ENCODE measurements at places on chromosomes 12 and 14.

DNA sequence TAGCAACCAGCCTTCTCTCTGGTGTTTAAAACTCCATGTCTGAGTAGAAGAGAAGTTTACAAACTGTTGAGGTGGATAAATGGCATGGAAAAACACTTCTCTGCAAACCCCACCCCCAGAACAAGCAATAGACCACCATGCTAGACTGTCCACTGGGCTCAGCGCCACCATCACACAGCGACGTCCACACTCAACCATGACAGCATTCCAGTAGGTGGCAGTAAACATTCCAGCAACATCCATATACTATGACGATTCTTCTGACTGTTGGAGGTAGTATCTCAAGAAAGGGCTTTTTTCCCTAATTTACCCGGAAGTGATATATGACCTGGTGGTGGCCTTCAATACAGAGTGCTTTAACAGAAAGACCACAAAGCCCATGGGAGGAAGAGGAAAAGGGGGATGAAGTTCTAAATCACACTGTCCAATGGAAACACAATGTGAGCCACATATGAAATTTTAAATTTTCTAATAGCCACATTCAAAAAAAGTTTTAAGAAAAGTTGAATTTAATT is 152.2 kb downstream of the SLC15A4 start:
- DNase-seq: no peak

DNA sequence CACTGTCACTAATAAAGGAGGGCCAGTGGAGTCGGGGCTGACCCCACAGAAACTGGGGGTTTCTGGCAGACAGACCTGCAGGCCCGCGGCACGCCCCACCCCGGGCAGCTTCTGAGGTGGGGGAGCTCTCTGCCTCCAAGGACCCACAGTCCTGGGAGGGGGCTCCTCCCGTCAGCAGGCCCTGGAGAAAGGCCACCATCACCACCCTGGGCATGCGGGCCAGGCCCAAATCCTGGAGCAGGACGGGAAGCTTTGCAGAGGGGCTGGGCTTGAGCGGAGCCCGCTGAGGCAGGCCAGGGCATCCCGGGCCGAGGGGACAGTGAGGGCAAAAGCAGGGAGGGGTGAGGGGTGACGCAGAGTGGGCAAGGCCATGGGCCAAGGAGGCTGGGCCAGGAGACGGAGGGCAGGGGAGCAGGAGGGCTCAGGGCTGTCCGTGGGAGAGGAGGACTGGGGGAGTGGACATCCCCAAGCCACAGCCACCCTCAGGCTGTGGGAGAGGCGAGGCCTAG is 11.1 kb upstream of the GPR132 start:
- no peak for DNase-seq

GRCh38 chr12:46892887-46893286 is 67.1 kb upstream of the SLC38A4 start:
- DNase-seq: no peak

DNA sequence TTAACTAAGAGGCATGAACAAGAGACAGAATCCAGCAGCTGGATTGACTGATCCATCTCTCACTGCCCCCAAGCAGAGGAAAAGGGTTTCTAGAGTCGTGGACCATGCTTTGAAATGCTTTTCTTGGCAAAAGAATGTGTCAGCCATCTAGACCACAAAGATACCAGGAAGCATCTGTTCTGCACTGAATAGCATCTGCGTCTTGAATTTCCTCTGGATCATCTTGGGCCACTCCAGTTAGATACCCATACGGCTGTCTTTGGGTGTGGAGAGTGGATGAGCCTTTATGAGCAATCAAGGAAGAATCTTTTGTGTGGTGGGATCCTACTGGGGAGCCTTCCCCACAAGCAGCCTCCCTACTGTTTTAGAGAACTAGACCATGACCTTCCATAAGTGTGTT is 16.0 kb upstream of the RFX4 start:
- DNase-seq: no peak

GRCh38 chr12:82638324-82638723 is 48.4 kb upstream of the TMTC2 start:
- no peak for DNase-seq

GRCh38 chr12:68263366-68263765 is 10.0 kb upstream of the IL22 start:
- no peak for DNase-seq

- DNase-seq: no peak
These were observed 54.8 kb downstream of the PPFIBP1 start for GRCh38 chr12:27578689-27579372.

DNA sequence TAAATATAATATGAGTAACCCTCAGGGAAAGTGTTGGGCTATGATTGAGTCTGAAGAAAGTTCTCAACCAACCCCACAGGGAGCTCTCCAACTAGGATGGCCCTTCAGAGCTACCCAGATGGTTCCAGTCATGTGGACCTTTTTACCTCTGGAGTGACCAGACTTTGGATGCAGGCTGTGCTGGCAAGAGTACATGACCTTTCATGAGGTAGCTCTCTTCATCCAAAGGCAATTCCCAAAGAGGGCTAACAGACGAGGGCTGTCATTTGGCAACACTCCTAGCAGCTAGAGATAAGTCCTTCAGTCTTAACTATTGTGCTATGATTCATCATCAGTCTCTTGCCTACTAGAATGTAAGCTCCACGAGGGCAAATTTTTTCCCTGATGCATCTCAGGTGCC is 75.4 kb downstream of the DUSP6 start:
- no peak for DNase-seq

GRCh38 chr12:94445662-94446061 is 14.0 kb downstream of the CEP83 start:
- DNase-seq: no peak

DNA sequence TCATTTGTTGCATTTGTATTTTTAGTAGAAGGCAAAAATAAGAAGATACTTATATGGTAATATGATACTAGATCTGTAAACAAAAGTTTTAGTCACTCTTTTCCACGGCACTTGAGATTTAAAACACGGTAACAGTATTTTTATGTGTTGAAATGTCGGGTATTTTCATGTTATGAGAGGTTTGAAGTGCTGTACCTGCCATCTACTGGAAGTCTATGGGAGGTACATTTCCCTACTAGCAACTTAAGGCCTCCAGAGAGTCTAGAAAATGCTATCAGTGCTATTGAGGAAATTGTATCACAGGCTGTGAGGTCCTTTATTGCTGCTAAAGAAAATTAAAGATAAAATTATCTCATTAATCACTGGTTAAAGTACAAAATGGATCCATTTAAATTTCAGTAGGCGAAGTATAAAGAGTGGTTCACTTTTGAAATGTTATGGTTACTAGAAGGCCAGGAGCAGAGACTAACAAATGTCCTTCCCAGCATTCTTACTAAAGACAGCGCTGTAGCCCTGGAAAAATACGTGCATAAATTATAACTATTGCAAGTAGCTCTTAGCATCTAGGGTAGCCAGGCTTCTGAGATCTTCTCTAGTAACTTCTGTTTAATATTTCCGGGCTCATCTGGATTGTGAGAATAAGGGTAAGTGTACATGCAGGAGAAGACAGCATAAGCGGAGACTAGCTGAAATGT is 77.6 kb upstream of the PRKD1 start:
- DNase-seq: peak; percentile 53

DNA sequence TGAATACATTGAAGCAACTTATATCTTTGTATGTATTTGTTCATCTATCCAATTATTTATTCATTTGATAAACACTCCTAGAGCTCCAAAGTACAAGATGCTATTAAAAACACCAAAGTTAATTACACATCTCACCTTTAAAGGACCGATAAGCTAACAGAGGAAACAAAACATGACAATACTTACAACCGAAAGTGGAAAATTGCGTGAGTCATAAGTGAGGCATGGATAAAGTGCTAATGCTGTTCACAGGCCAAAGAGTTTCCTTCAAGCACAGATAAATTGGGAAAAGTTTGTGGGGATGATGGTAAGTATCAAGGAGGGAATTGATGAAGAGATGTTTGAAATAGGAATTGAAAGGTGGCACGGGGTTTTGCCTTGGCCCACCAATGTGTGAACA is 172.8 kb upstream of the KITLG start:
- no peak for DNase-seq

GRCh38 chr14:76381817-76382494 is 6.0 kb downstream of the ESRRB start:
- DNase-seq: no peak

- DNase-seq: no peak
These were observed 1.2 kb upstream of the HVCN1 start for GRCh38 chr12:110690127-110690430.

DNA sequence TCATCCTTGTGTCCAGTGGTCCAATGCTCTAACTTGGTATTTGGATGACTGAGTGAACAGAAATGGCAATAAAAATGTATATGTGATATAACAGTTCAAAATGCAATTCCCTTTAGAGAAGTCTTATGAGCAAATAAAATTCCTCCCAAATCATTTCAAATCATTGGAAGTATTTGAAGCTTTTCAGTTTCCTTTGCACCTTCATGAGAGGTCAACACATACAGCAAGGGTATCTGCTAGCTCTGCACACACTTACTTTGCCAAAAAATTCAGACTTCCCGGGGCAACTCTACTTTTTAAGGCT is 423.7 kb downstream of the ATP23 start:
- DNase-seq: no peak

- no peak for DNase-seq
These were observed 283.4 kb downstream of the DAD1 start for GRCh38 chr14:22305607-22306006.

DNA sequence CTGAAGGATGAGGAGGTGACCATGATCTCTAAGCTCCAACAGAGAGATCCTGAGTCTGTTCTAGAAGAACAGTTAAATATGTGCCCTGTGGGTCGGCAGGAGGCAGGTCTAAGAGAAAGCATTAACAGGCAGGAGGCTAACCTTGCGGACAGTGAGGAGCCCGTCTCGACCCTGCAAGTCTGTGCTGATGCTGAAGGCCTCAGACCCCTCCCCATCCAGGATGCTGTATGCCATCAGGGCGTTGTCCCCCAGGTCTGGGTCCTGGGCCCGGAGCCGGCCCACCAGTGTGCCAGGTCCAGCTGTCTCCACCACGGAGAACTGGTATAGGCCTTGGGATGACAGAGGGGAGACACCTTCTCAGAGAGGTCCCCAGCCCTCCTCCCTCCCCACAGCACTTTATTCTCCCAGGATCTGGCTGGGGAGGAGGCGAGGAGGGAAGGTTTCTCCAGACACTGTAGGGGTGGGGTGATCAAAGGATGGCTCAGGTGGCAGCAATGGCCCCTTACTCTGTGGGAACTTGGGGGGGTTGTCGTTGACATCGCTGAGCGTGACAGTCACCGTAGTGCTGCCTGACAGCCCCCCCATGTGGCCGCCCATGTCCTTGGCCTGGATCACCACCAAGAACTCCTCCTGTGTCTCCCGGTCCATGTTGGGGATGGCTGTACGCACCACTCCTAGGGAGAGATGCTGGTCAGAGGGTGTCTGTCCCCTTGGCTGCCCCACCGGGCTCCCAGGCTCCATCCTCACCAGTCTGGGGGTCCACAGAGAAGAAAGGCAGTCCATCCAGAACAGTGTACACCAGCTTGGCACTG is 3.1 kb downstream of the CDH24 start:
- DNase-seq: peak; percentile 39

DNA sequence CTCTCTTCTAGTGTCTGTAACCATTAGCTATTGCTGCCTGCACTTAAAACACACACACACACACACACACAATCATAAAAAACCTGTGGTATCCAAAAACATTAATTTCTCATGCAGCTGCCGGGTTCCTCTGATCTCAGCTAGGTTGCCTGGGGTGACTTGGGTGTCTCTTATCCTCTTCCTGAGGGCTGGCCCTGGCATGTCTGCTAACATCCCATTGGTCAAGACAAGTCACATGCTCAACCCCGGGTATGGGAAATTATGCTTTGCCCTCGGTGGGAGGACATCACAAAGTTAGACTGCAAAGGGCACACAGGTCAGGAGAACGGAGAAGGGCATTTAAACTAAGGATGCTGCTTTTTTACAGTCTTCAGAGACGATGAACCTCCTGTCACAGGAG is 55.7 kb downstream of the TRPV4 start:
- no peak for DNase-seq

GRCh38 chr14:87864356-87865270 is 128.4 kb downstream of the GALC start:
- DNase-seq: no peak

DNA sequence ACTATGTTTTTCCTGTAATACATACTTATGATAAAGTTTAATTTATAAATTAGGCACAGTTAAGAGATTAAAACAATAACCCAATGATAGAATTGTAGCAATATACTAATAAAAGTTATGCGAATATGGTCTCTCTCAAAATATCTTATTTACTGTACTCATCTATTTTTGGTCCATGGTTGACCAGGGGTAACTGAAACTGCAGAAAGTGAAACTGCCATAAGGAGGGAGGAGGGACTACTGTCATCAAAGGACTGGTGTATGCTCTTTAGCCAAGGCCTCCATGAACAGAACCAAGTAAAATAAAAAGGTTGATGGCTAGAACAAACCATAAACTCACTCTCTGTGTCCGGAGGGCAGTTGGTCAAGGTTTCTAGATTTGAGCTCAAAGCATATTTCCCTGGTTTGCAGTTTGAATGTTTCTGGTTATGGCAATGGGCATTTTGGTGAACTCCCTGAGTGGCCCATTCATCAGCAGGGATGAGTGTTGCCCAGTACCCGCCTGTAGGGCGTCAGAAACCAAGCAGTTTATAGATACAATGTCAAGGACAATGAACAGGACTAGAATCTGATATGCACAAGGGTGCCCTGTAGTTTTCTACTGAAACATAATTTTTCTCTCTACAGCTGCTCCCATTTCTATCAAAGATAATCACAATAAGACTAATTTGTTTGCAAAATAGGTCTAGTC is 19.8 kb downstream of the LEMD3 start:
- no peak for DNase-seq

- peak; percentile 95 for DNase-seq
These were observed 14.8 kb upstream of the EID3 start for GRCh38 chr12:104288635-104289274.

DNA sequence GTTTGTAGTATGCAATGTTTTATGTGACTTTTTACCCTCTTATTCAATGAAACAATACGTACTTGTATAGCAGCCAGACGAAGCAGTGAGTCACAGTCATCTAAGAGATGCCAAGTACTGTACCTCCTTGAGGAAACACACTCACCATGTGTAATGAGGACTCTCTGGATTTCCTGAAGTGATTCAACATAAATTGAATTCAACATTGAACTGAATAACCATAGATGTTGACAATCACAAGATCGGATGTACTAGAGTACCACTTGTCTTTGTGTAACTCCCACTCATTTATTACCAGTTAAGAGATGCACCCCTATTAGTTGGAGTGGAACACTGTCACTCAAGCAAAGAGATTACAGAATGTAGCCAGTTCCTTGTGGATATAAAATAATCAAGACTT is 175.2 kb upstream of the HMGA2 start:
- no peak for DNase-seq

DNA sequence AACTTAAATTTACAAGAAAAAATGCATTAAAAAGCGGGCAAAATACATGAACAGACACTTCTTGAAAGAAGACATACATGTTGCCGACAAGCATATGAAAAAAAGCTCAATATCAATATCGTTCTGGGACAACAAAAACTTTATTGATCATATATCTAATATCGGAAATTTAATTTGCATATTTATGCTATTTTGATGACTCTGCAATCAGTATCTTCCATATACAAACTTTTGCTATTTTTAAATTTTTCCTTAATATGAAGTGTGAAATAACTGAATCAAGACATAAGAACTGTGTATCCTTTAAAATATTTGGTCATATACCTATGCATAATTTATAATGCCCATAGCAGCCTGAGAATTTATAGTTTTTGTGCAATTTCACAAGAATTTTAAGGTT is 224.6 kb downstream of the ALX1 start:
- DNase-seq: no peak

- peak; percentile 94 for DNase-seq
These were observed 3.9 kb downstream of the DDN start for GRCh38 chr12:48995086-48995879.

- DNase-seq: no peak
These were observed 51.7 kb downstream of the RPH3A start for GRCh38 chr12:112843287-112843686.

GRCh38 chr12:49990273-49990672 is 17.5 kb downstream of the AQP6 start:
- no peak for DNase-seq
